ENCODE measurements at places on chromosomes 12 and 14. TPM values are rescaled to one million over a fixed set of nuclear protein-coding genes. Genes with fewer than 3 reads are reported as not detected.

DUSP6 gene
- 45.7 TPM for total RNA-seq

NAB2 gene
- total RNA-seq = 62.0 TPM

TRHDE gene
- total RNA-seq = 22.0 TPM

WNT1 gene
- total RNA-seq = not detected

ARPC3 gene
- total RNA-seq = 835 TPM

PZP gene
- not detected for total RNA-seq

GUCY2C gene
- total RNA-seq = not detected

KRT2 gene
- total RNA-seq = not detected

OR4E2 gene
- total RNA-seq = not detected

BDKRB2 gene
- 30.8 TPM for total RNA-seq

POTEG gene
- total RNA-seq = not detected

NTN4 gene
- 0.58 TPM for total RNA-seq

GZMB gene
- not detected for total RNA-seq

TCL1B gene
- total RNA-seq = not detected
